ENCODE measurements at places on chromosomes 1 and 21. TPM values are rescaled to one million over a fixed set of nuclear protein-coding genes. Genes with fewer than 3 reads are reported as not detected.

DNA sequence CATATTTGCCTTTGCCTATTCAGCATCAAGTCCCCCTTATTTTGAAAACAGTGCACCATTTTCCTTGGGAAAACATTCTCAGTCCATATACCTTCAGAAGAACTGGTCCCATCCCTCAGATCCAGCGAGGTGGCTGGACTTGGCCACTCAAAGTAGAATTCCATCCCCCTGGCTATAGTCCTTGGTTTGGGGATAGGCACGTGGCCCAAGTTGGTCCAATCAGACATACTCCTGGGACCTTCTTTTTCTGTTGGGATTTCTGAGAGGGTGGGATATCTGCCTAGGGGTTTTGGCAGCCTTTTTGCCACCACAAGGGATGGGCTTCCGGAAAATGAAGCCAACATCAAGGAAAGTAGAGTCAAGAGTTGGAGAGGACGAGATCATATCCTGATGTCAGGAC, 10.7 kb upstream of the MATN1 start:
- DNase-seq: no peak

GRCh38 chr1:229197265-229197585, 73.7 kb upstream of the RAB4A start:
- no peak for DNase-seq

The SV2A gene
- total RNA-seq: 6.7 TPM

DNA sequence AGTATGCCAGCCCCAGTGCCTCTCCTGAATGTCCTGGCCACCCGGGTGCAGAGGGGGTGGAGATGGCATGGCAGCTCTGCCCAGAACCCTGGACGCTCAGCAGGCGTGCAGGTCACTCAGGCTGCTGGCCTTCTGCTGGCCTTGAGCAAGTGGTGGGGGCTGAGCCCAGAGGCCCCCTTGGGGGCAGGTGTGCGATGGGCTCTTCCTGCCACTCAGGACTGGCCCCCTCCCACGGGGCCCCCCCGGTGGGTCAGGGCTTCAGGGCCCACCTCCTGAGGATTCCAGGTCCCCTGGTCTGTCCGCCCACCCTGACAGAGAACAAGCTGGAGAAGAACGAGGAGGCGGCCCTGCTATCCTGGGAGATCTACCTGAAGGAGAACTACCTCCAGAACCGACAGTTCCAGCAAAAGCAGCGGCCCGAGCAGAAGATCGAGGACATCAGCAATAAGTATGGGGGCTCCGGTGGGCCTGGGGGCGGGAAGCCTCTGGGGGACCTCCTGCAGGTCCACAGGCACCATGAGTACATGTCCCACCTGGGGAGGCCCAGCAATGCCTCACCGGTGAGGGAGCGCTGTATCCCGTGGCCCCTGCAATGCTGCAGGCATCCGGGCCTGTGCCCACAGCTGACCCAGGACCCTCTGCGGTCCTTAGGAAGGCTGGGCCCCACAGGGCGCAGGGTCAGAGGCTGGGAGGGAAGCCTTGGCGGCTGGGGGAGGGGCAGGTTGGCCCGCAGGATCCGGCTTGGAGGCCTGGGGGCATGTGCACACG, 37.0 kb upstream of the LRRC3 start:
- no peak for DNase-seq

- no peak for DNase-seq
These were observed 12.4 kb downstream of the MPZL1 start for GRCh38 chr1:167734227-167734626.

- DNase-seq: no peak
These were observed 66.9 kb downstream of the C1orf185 start for GRCh38 chr1:51168936-51169335.

- DNase-seq: no peak
These were observed 250.2 kb downstream of the RRAGC start for GRCh38 chr1:38609166-38610025.

DNA sequence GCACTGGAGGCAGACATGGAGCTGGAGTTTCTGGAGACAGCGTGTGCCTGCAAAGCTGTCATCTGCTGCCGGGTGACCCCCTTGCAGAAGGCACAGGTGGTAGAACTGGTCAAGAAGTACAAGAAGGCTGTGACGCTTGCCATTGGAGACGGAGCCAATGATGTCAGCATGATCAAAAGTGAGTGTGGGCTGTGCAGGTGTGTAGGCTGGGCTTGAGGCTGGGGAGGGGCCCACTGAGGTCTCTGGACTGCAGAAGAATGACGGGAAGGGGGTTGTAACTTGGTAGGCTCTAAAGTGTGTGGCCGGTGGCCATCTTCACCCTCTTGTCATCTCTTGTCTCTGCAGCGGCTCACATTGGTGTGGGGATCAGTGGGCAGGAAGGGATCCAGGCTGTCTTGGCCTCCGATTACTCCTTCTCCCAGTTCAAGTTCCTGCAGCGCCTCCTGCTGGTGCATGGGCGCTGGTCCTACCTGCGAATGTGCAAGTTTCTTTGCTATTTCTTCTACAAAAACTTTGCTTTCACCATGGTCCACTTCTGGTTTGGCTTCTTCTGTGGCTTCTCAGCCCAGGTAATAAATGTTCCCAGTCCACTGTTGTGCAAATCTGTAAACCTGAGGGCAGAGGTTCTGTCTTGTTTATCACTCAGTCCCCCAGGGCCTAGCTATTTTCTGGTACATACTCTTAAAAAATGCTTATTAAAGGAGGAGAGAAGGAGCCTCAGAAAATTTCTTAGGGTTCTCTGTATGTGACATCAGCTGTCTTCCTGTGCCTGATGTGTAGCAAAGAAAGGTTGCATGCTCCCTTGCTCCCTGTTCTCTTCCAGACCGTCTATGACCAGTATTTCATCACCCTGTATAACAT, 19.9 kb downstream of the ATP8B2 start:
- peak; percentile 72 for DNase-seq

GRCh38 chr21:37658817-37659458, 257.3 kb downstream of the KCNJ6 start:
- peak; percentile 97 for DNase-seq

DNA sequence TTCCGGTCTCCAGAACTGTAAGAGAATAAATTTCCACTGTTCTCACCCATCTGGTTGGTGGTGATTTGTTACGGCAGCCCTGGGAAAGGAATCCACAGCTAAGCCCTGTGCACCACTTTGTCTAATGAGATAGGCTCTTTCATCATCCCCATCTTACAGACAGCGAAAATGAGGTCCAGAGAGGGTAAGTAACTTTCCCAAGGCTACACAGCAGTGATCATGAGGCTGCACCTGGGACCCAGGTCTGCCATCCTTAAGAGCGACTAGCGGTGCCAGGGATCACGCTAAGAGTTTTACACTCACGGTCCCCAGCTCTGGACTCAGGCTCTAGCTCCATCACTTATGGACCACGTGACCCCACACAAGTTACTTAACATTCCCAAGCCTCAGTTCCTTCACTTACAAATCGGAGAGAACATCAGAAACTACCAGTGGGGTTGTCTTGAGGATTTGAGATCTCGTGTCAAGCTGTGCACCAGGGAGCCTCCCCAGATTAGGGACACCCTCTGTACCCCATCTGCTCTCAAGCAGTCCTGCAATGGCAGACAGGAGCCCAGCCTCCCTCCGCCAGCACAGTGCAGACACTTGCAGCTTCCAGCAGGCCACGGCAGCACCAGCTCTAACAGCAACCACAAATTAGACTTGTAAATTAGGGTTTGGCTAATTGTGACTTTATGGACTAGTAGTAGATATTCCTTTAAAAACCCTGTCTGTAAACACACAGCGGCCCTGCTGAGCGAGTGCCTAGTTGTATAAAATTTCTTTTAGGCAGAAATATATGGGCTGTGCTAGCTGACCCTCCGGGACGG, 87.3 kb downstream of the DISP3 start:
- no peak for DNase-seq

The XCL1 gene
- total RNA-seq: not detected

GRCh38 chr1:17465228-17465627, 25.8 kb upstream of the RCC2 start:
- no peak for DNase-seq

DNA sequence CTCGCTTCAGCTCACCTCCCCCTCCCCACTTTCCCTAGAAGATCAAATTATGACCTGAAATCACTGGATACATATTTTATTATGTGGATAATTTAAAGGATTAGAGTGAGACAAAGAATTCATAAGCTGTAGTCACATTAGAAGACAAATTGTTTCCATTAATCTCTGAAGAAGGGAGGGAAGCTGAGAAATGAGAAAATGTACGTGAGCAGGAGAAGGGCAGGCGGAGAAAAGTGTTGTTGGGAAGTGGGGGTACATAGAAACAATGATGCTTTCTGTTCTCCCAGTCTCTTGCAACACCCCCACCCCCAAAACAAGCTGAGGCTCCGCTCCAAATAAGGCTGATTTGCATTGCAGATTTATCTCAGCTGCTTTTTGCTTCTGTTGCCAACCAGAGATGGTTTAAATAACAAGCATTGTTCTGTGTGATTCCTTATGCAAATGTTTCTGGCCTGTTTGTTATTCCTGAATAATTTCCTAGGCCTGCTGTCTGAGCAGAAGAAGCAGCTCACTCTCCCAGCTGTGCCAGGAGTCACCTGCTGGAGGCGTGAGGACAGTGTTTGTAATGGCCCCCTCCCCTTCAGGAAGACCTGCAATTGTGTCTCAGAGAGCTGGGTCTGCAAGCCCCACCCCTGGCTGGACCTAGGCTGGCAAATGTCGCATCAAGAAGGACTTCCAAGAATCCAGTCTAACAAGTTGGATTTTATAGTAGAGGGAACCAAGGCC, 121.8 kb upstream of the TNR start:
- DNase-seq: no peak

The PYHIN1 gene
- not detected for total RNA-seq

GRCh38 chr1:224082146-224082545, 31.8 kb upstream of the FBXO28 start:
- DNase-seq: no peak

The TRABD2B gene
- not detected for total RNA-seq

DNA sequence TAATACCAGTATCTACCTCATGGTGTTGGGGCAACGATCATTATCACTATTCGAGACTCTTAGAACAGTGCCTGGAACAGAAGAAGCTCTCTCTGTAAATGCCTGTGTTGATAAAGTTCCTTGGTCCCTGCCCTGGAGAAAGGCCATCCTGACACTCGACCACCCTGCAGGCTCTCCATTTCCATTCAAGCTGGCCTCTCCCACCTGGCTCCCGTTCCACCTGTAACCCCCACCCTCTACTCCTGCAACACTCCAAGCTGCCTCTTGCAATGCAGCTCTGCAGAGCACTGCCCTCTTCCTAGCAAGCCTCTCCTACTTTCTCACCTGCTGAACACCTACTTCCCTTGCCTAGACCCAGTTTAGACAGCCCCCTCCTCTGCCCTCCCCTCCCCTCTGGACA, 6.1 kb downstream of the SPOCD1 start:
- no peak for DNase-seq

The NFASC gene
- total RNA-seq: 0.17 TPM

- DNase-seq: no peak
These were observed 72.0 kb downstream of the WARS2 start for GRCh38 chr1:119068427-119068826.

The KRTAP22-2 gene
- total RNA-seq: not detected

The SLC35F3 gene
- total RNA-seq: under 0.01 TPM

The GBP5 gene
- total RNA-seq: 0.09 TPM

DNA sequence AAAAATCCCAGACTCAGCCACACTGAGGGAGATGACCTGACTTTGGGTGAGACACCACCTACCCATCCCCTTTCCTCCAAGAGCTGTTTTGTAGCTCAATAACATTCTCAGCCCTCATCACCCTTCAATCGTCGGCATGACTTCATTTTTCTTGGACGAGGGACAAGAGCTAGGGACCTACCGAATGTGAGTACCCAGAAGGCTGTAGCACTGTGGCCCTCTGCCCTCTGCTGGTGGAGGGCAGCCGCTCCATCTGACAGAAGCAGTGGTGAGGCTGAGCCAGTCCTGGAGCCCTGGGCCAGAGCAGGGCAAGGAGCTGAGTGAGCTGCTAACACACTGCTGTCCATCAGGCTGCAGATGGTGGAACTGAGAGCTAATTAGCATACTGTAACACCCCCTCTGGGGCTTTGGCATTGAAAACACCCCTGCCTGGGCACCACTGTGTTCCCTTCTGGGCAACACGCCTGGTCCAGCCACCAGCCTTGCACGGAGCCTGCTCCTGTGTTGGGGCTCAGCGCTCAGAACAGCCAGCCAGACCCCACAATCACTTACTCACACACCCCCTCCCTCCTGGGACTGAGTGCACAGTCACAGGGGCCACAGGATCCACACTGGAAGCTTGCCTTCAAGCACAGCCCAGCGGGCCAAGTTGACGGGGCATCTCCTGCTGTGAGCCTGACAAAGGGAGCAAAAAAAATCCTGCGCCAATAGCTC, 18.3 kb upstream of the ALPL start:
- peak; percentile 49 for DNase-seq

DNA sequence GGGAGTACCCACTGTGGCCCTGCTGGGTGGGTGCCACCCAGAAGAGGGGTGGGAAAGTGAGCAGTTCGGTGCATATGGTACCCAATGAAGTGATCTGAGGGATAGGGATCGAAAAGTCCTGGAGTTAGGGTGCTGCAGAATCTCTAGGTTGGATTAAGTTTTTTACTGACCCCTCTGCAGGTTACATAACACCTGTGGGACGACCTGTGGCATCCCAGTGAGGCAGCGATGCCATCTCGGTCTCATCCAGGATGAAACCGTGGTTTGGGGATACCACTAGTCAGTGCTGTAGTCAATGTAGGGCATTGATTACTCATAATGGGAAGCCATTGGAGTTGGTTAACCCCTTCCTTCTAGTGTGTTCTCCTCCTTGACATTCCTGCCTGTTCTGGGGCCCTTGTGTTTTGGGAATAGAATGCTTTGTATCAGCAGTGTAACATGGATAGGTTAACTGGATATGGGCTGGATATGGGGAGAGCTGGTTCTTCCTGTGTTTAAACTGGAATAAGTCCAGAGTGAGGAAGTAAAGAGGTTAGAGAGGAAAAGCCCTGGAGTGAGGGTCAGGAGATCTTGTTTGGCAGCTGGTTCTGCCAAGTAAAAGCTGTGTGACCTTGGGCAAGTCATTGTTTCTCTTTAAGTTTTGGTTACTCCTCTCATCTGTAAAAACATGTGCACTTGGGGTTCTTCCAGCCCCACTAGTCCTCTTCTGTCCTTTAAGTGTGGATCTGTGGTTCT, 42.8 kb upstream of the ATF3 start:
- DNase-seq: peak; percentile 13

- DNase-seq: no peak
These were observed 44.6 kb downstream of the RHBG start for GRCh38 chr1:156413391-156414246.

The TMEM79 gene
- 1.7 TPM for total RNA-seq

The ANGPTL1 gene
- not detected for total RNA-seq

GRCh38 chr1:12561121-12561520, 56.9 kb downstream of the DHRS3 start:
- no peak for DNase-seq

DNA sequence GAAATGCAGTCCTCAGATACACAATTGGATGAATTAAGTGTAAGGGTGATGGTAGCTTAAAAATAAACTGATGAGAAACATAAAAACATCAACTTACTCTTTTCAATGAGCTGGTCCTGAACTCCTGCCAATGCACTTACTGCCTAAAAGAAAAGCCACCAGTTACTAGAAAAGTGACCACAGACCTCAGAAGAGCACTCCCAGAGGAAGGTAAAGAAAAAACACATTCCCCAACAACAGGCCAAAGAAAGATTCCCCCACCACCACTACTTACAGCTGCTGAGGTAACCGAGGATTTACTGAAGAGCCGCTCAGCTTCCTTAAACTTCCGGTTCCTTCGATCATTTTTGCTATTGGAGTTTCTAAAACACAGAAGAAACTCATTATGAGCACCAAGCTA, 5.4 kb downstream of the MEAF6 start:
- DNase-seq: peak; percentile 21

The AADACL4 gene
- total RNA-seq: not detected

- DNase-seq: no peak
These were observed 16.3 kb downstream of the DPYD start for GRCh38 chr1:97904534-97904933.

- no peak for DNase-seq
These were observed 7.0 kb upstream of the MMEL1 start for GRCh38 chr1:2639607-2640521.

Data from dermis blood vessel endothelial cell (primary cell).